Activated naive CD8-positive, alpha-beta T cell treated with anti-CD3 and anti-CD28 coated beads for 36 hours (primary cell): ENCODE measurements at places on chromosomes 4 and X. TPM values are rescaled to one million over a fixed set of nuclear protein-coding genes. Genes with fewer than 3 reads are reported as not detected.

GRCh38 chr4:117623326-117623725 is 411.0 kb upstream of the NDST3 start:
- H3K36me3 ChIP-seq, result no peaks in the 10 kb centered on the region
- DNase-seq, result no peak
- H3K27me3 ChIP-seq, result no peaks in the 10 kb centered on the region
- no peak overlapping the region for H3K4me3 ChIP-seq
- no peak overlapping the region for H3K27ac ChIP-seq

DNA sequence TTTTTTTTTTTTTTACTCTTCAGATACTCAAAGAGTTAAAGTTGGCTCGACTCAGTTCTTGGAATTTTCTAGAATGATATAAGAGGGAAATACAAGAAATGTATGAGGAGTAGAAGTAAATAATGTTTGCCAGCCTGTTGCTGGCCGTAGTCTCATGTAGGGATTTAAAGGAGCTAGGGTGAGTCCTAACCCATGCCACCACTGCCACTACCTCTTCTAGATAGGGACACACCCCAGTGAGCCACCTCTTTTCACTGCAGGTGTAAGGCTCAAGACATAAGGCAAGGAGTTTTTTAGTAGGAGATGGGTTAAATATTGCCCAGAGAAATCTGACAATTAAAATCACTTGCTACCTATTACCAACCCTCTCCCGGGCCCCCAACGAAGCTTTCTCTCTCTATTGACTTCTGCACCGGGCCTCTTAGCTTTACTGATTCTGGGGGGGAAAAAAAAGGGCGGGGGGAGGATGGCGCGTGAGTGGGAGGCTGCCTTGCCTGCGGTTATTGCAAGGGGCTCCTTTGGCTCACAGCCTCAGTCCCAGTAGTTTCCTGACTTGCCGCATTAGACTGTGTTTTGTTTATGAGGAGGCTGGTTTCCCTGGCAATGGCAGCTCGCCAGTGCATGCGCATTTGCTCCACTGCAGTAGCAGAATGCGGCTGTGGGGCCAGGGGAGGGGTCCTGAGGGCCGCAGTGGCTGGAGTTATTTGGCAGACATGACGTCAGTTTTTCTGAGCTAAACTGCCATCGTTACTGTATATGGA is 3.0 kb downstream of the LINC00632 start:
- H3K27me3 ChIP-seq, result peaks cover 14% of the 10 kb centered on the region
- peaks cover 3% of the 10 kb centered on the region for H3K4me1 ChIP-seq
- H3K27ac ChIP-seq, result no peak overlapping the region
- H3K36me3 ChIP-seq, result no peaks in the 10 kb centered on the region
- DNase-seq, result peak; percentile 4

DNA sequence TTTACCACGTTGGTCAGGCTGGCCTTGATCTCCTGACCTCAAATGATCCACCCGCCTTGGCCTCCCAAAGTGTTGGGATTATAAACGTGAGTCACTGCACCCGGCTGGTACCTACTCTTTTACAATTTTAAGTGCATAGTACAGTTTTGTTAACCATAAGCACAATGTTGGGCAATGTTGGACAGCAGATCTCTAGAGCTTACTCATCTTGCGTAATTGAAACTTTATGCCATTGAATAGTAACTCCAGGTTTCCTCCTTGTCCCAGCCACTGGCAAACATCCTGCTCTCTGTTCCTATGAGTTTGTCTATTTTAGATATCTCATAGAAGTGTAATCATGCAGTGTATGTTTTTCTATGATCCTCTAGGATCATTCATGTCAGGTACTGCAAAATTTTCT is 9.3 kb upstream of the CPE start:
- H3K27ac ChIP-seq, result no peak overlapping the region
- H3K4me3 ChIP-seq, result no peak overlapping the region
- peaks cover 4% of the 10 kb centered on the region for H3K27me3 ChIP-seq
- no peaks in the 10 kb centered on the region for H3K4me1 ChIP-seq

GRCh38 chr4:15417233-15417660 is 10.6 kb upstream of the C1QTNF7 start:
- H3K36me3 ChIP-seq, result no peaks in the 10 kb centered on the region
- H3K4me1 ChIP-seq, result peaks cover 21% of the 10 kb centered on the region
- H3K4me3 ChIP-seq, result no peak overlapping the region
- DNase-seq, result no peak
- H3K27me3 ChIP-seq, result no peaks in the 10 kb centered on the region

GRCh38 chr4:164021947-164022346 is 527.5 kb downstream of the TMA16 start:
- no peaks in the 10 kb centered on the region for H3K36me3 ChIP-seq
- no peaks in the 10 kb centered on the region for H3K27me3 ChIP-seq
- DNase-seq, result no peak
- H3K4me1 ChIP-seq, result no peaks in the 10 kb centered on the region
- H3K27ac ChIP-seq, result no peak overlapping the region

DNA sequence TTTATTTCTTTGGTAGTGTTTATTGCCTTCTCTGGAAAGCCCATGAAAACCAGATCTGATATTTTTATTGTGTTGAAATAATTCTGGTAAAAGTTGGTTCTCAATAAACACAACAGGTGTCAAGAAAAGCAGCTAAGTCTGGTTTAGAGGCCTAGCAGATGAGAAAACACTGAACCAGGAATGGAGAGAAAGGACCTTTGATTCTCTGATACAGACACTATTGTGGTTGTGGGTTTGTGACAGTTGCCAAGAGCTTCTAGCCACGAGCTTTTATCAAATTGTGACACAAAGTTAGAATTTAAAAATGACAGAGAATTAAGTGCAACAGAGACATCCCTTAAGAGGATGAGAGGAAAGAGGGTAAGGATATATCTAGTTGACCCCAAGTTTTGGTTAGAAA is 42.6 kb downstream of the DDIT4L start:
- no peaks in the 10 kb centered on the region for H3K36me3 ChIP-seq
- no peaks in the 10 kb centered on the region for H3K27me3 ChIP-seq
- no peak overlapping the region for H3K4me3 ChIP-seq
- H3K27ac ChIP-seq, result no peak overlapping the region

- H3K4me1 ChIP-seq, result peaks cover 4% of the 10 kb centered on the region
- peaks cover 6% of the 10 kb centered on the region for H3K36me3 ChIP-seq
- peak; percentile 50 for DNase-seq
- no peak overlapping the region for H3K4me3 ChIP-seq
- no peaks in the 10 kb centered on the region for H3K27me3 ChIP-seq
Measured at GRCh38 chr4:1026115-1026514, 14.7 kb downstream of the FGFRL1 start.

DNA sequence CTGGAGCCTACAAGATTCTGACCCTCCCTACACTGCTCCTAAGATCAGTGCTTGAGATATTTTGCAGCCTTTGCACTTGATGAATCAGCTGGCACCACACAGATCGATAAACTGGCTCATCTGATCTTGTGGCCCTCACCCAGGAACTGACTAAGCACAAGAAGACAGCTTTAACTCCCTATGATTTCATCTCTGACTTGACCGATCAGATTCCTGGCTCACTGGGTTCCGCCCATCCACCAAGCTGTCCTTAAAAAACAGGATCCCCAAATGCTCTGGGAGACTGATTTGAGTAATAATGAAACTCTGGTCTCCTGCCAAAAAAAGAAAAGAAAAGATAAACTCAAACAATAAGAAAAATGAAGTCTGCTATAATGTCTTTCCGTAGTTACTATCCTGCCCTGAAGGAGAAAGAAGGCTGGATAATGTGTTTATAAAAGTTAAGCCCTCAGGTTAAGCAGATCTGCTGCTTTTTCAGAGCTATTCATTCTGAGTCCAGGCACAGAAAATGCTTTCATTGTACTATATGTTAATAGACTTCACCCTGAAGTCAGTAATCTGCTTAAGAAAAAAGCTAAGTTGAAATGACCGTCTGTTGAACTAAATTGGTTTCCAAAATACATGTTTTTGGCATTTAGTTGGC is 795.2 kb downstream of the TRIML1 start:
- H3K4me1 ChIP-seq, result no peaks in the 10 kb centered on the region
- no peaks in the 10 kb centered on the region for H3K27me3 ChIP-seq
- H3K36me3 ChIP-seq, result no peaks in the 10 kb centered on the region
- DNase-seq, result no peak
- no peak overlapping the region for H3K27ac ChIP-seq
- no peak overlapping the region for H3K4me3 ChIP-seq

DNA sequence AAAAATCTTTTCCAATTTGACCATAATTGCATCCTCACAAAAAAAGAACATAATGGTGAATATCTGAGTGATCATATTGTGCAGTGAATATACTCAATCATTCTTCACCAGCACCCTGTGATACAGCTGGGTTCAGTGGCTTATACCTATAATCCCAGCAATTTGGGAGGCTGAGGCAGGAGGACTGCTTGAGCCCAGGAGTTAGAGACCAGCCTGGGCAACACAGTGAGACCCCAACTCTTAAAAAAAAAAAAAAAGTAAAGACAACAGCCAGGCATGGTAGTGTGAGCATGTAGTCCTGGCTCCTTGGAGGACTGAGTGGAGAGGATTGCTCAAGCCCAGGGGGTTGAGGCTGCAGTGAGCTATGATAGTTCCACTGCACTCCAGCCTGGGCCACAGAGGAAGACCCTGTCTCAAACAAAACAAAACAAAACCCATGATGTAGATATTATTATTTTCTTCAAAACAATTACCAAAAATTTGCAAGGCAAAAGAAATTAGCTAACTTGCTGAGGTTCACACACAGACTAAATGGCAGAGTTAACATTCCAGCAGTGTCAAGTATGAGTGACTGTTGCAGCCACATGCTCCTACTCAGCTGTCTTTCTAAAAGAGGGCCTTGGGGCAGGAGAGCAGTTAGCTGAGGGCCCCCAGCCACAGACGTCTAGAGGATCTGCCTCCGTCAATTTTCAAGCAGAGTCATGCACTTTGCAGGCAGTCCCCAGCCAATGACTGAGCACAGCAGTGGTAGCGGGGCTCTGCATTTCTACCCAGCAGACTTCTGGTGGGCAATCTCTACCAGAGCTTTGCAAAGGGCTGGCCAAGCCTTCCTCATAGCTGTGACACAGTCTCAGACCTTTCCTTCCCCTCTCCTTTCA is 33.4 kb downstream of the ADGRA3 start:
- H3K4me3 ChIP-seq, result no peak overlapping the region
- no peak for DNase-seq

DNA sequence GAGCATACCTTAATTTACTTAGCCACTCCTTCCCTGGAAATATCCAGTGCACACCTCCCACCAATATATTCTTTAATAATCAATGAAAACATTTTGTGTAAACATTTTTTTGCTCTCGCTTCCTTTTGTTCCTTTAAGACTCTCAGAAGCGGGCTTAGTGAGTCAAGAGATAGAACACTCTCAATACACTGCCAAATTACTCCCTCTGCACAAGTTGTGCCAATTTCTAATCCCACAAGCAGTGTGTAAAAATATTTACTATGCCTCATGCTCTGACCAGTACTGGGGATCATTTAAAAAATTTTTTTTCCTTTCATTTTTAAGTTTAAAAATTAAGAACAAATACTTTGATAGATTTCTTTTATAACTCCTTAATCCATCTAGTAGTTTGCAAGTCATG is 5.1 kb downstream of the MORF4L2 start:
- no peak overlapping the region for H3K27ac ChIP-seq
- DNase-seq, result no peak
- H3K4me1 ChIP-seq, result peaks cover 12% of the 10 kb centered on the region

GRCh38 chr4:75325318-75325979 is 188.8 kb downstream of the RCHY1 start:
- no peak for DNase-seq
- H3K4me3 ChIP-seq, result no peak overlapping the region
- no peaks in the 10 kb centered on the region for H3K27me3 ChIP-seq

- no peak overlapping the region for H3K4me3 ChIP-seq
- no peaks in the 10 kb centered on the region for H3K4me1 ChIP-seq
- no peaks in the 10 kb centered on the region for H3K36me3 ChIP-seq
- DNase-seq, result no peak
- no peak overlapping the region for H3K27ac ChIP-seq
Measured at GRCh38 chr4:188986271-188986689, 847.0 kb downstream of the TRIML1 start.

DNA sequence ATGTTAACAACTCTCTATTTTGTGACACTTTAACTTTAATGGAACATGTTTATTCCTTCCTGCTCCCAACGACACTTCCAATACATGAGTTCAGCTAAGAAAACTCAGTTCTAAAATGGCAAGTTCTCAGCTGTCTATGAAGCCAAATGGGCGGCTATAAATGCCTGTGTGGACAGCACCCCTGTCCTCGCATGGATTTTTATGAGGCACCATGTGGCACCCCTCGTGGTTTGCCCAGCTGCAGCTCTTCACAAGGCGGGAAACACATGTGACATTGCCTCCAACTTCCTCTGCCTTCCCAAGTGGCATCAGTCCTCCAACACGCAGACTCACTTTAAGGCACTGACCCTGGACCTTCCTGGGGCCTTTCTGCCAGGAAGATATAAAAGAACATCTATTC is 48.0 kb downstream of the SH3RF1 start:
- H3K4me1 ChIP-seq, result no peaks in the 10 kb centered on the region
- H3K4me3 ChIP-seq, result no peak overlapping the region
- no peak for DNase-seq
- H3K36me3 ChIP-seq, result no peaks in the 10 kb centered on the region

GRCh38 chrX:130805903-130806302 is 97.1 kb downstream of the ENOX2 start:
- H3K36me3 ChIP-seq, result no peaks in the 10 kb centered on the region
- no peaks in the 10 kb centered on the region for H3K4me1 ChIP-seq
- no peak overlapping the region for H3K27ac ChIP-seq
- no peak overlapping the region for H3K4me3 ChIP-seq
- DNase-seq, result no peak

GRCh38 chr4:112889619-112890527 is 159.6 kb upstream of the ANK2 start:
- no peaks in the 10 kb centered on the region for H3K36me3 ChIP-seq
- peaks cover 14% of the 10 kb centered on the region for H3K27me3 ChIP-seq
- H3K4me3 ChIP-seq, result no peak overlapping the region
- no peak for DNase-seq
- H3K4me1 ChIP-seq, result peaks cover 2% of the 10 kb centered on the region

- H3K4me3 ChIP-seq, result no peak overlapping the region
- H3K36me3 ChIP-seq, result no peaks in the 10 kb centered on the region
- H3K27ac ChIP-seq, result no peak overlapping the region
- H3K27me3 ChIP-seq, result peaks cover 4% of the 10 kb centered on the region
- no peak for DNase-seq
- peaks cover 3% of the 10 kb centered on the region for H3K4me1 ChIP-seq
Measured at GRCh38 chrX:103999234-103999633, 14.3 kb downstream of the H2BW1 start.

The ELOVL6 gene
- 8.4 TPM for total RNA-seq

The REELD1 gene
- total RNA-seq, result not detected

The KLHL4 gene
- total RNA-seq, result not detected

The LIAS gene
- total RNA-seq, result 46.3 TPM

The RHOXF2B gene
- not detected for total RNA-seq

The GRID2 gene
- not detected for total RNA-seq

The NALF2 gene
- total RNA-seq, result 0.19 TPM

The DUSP21 gene
- total RNA-seq, result not detected
